Activated T-helper 2 cell treated with anti-CD3 and anti-CD28 coated beads, Interferon-gamma antibody, Interleukin-2, Interleukin-4, amounts not matched to agents 10 μg/mL and 5 μg/mL and 100 μg/mL, durations not matched to agents 14 hours and 24 hours and 36 hours (primary cell): ENCODE measurements at places on chromosomes 3 and 15. TPM values are rescaled to one million over a fixed set of nuclear protein-coding genes. Genes with fewer than 3 reads are reported as not detected.

The FANCD2OS gene
- total RNA-seq, result not detected in 2 replicates

The GOLGA8T gene
- not detected in 2 replicates for total RNA-seq

DNA sequence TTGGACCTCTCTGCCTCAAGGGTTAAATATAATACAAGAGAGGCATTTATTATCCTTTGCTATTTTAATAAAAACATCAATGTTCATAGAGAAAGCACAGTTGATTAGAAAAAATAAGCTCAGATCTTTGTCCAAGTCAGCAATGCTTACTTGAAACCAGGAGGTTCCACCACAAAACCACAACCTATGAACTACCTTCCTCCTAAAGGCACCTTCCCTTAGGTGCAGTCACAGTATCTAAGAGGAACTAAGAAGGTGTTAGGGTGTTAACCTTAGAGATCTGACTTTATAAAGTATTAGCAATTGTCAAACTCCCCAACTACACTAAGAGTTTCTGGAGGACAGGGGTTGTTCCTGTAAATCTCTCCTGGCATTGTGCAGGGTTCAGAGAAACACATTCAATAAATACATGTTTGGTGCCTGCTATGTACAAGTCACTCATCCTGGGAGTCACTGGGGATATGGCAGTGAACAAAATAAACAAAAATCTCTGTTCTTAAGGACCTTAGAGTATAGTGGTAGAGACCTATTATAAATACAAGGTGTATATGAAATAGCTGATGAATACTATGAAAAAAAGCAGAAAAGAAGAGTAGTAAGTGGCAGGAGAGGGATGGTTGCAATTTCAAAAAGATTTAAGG is 208.6 kb downstream of the NFKBIZ start:
- peak overlapping the region; percentile 7 for H3K27ac ChIP-seq
- H3K36me3 ChIP-seq, result peaks cover 19% of the 10 kb centered on the region
- H3K27me3 ChIP-seq, result no peaks in the 10 kb centered on the region
- no peak overlapping the region for H3K4me3 ChIP-seq

The REC114 gene
- not detected in 2 replicates for total RNA-seq

The MST1R gene
- 1.2 and 1.3 TPM in 2 replicates for total RNA-seq

GRCh38 chr3:18099611-18100010 is 325.5 kb downstream of the SATB1 start:
- H3K4me1 ChIP-seq, result peaks cover 27% of the 10 kb centered on the region
- no peaks in the 10 kb centered on the region for H3K27me3 ChIP-seq
- H3K36me3 ChIP-seq, result peaks cover 4% of the 10 kb centered on the region
- H3K4me3 ChIP-seq, result no peak overlapping the region

The PDE12 gene
- 26.4 and 28.1 TPM in 2 replicates for total RNA-seq

The CCR1 gene
- 0.41 and 0.51 TPM in 2 replicates for total RNA-seq

GRCh38 chr15:52080031-52080430 is 32.5 kb downstream of the BCL2L10 start:
- H3K27me3 ChIP-seq, result no peaks in the 10 kb centered on the region
- H3K36me3 ChIP-seq, result no peaks in the 10 kb centered on the region
- H3K4me3 ChIP-seq, result no peak overlapping the region

DNA sequence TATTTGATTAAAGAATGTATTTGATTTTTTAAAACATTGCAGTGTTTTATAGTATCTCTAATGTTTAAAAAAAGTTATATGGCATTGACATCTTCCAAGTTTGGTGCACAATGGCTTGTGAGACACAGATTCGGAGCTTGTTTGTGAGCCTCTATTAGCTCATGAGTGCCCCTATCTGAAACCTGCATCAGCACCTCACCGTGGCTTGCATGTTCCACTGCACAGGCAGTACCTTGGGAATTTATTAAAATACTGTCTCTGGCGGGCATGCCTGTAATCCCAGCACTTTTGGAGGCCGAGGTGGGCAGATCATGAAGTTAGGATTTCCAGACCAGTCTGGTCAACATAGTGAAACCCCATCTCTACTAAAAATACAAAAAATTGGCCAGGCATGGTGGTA is 6.8 kb upstream of the RTP2 start:
- DNase-seq, result no peak
- peaks cover 23% of the 10 kb centered on the region for H3K27me3 ChIP-seq
- no peak overlapping the region for H3K27ac ChIP-seq
- no peak overlapping the region for H3K4me3 ChIP-seq
- H3K36me3 ChIP-seq, result no peaks in the 10 kb centered on the region
- peaks cover 4% of the 10 kb centered on the region for H3K4me1 ChIP-seq

- no peak overlapping the region for H3K27ac ChIP-seq
- no peaks in the 10 kb centered on the region for H3K4me1 ChIP-seq
- H3K36me3 ChIP-seq, result no peaks in the 10 kb centered on the region
- no peaks in the 10 kb centered on the region for H3K27me3 ChIP-seq
- DNase-seq, result no peak
Observed at GRCh38 chr3:135232226-135232625, 437.2 kb downstream of the EPHB1 start.

The MYO5C gene
- total RNA-seq, result 0.32 and 0.64 TPM in 2 replicates

DNA sequence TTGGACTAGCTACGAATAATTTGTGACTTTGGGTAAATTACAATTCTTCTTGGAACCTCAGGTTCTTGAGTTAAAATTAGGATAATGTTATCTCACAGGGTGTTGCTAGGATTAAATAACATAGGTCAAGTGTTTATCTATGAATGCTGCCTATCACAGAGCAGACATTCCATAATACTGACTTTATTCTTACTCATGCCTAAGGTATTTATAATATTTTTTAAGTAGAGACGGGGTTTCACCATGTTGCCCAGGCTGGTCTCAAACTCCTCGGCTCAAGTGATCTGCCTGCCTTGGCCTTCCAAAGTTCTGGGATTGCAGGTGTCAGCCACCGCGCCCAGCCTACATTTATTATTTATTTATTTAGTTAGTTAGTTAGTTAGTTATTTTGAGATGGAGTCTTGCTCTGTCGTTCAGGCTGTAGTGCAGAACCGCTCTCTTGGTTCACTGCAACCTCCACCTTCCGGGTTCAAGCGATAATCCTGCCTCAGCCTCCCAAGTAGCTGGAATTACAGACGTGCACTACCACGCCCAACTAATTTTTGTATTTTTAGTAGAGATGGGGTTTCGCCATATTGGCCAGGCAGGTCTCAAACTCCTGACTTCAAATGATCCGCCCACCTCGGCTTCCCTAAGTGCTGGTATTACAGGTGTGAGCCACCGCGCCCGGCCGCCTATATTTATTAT is 741 bp upstream of the ZNF106 start:
- peaks cover 40% of the 10 kb centered on the region for H3K4me1 ChIP-seq
- H3K27ac ChIP-seq, result peak overlapping the region; percentile 98
- DNase-seq, result no peak
- H3K4me3 ChIP-seq, result peak overlapping the region; percentile 99
- H3K36me3 ChIP-seq, result peaks cover 21% of the 10 kb centered on the region
- H3K27me3 ChIP-seq, result no peaks in the 10 kb centered on the region
